ENCODE measurements at places on chromosomes 4 and X.
A peak's percentile ranks its signal among the peaks of the same experiment; 100 is the strongest.

GRCh38 chr4:38948551-38948950 lies 80.9 kb downstream of the FAM114A1 start:
- DNase-seq: peak; percentile 28

- DNase-seq: no peak
Observed at GRCh38 chrX:50157545-50158135, 43.2 kb downstream of the AKAP4 start.

GRCh38 chr4:149493492-149493891 lies 322.2 kb downstream of the IQCM start:
- no peak for DNase-seq

- DNase-seq: no peak
Observed at GRCh38 chr4:60780874-60781273, 419.3 kb upstream of the ADGRL3 start.

DNA sequence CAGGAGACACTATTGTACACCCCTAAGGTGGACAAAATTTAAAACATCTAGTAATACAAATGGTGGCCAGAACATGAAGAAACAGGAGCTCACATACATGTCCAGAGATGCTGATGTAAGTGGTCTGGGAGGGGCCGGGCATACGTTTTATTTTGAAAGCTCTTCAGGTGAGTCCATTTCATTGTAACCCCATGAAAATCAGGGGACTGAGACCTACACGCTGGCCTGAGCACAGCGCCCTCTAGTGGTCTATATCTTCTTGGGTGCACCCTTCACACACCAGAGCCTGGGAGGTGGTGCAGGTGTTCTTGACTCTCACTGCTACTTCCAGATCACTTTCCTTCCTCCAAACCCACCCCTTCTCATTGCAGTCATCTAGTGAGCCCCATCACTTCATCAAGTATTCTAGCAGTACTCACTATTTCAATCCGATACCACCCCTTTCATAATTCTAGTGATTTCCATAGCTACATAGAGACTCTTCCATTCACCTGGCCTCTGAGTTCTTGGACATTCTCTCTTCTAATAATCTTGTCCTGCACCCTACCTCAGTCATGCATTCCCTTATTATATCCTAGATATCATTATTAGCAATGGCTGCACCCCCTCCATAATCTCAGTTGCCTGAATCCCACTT lies 4.3 kb upstream of the TLR6 start:
- no peak for DNase-seq
